ENCODE measurements at places on chromosomes 7 and 10.
A peak's percentile ranks its signal among the peaks of the same experiment; 100 is the strongest.

- no peak for DNase-seq
- no peaks in the 10 kb centered on the region for H3K4me1 ChIP-seq
- peaks cover 2% of the 10 kb centered on the region for H3K27me3 ChIP-seq
These were observed 119.8 kb upstream of the NPVF start for GRCh38 chr7:25348104-25348503.

GRCh38 chr10:102604439-102604841, 39.8 kb upstream of the TRIM8 start:
- no peaks in the 10 kb centered on the region for H3K27me3 ChIP-seq
- H3K4me3 ChIP-seq, result no peak overlapping the region
- H3K4me1 ChIP-seq, result no peaks in the 10 kb centered on the region
- no peak for DNase-seq

DNA sequence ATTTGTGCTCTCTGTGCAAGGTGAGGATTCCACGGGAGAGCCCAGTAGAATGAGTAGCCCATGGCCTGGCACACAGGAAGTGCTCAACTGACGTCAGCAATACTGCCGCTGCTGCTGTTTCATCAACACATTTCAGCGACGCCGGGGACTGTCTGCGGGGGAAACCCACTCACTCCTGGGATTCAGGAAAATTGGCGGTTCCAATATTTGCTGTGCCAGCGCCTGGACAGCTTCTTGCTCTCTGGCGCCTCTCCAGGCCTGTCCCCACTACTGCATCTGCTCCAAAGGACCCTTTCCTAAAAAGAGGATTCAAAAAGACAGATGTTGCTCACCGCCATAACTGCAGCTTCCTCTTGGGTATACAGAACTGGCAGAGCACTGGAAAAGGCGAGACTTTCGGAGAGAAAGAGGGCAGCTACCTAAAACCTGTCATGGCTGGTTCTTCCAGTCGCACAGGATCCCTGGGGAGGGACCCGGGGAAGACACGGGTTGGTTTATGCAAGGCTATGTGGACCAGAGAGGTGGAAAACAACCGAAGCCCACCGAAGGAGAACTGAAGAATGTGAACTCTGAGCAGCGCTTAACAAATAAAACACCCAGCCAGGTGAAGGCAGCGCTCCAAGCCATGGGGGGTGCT, 39.7 kb upstream of the ENO4 start:
- H3K36me3 ChIP-seq, result no peaks in the 10 kb centered on the region
- no peak for DNase-seq
- H3K4me3 ChIP-seq, result no peak overlapping the region
- H3K27me3 ChIP-seq, result no peaks in the 10 kb centered on the region
- no peaks in the 10 kb centered on the region for H3K4me1 ChIP-seq

GRCh38 chr10:44311563-44312051, 73.3 kb downstream of the CXCL12 start:
- H3K27me3 ChIP-seq, result no peaks in the 10 kb centered on the region
- no peaks in the 10 kb centered on the region for H3K36me3 ChIP-seq
- H3K27ac ChIP-seq, result no peak overlapping the region
- H3K4me3 ChIP-seq, result no peak overlapping the region
- no peaks in the 10 kb centered on the region for H3K4me1 ChIP-seq

GRCh38 chr7:143286522-143286890, 1.6 kb upstream of the CASP2 start:
- no peaks in the 10 kb centered on the region for H3K27me3 ChIP-seq
- H3K36me3 ChIP-seq, result no peaks in the 10 kb centered on the region
- no peaks in the 10 kb centered on the region for H3K4me1 ChIP-seq

DNA sequence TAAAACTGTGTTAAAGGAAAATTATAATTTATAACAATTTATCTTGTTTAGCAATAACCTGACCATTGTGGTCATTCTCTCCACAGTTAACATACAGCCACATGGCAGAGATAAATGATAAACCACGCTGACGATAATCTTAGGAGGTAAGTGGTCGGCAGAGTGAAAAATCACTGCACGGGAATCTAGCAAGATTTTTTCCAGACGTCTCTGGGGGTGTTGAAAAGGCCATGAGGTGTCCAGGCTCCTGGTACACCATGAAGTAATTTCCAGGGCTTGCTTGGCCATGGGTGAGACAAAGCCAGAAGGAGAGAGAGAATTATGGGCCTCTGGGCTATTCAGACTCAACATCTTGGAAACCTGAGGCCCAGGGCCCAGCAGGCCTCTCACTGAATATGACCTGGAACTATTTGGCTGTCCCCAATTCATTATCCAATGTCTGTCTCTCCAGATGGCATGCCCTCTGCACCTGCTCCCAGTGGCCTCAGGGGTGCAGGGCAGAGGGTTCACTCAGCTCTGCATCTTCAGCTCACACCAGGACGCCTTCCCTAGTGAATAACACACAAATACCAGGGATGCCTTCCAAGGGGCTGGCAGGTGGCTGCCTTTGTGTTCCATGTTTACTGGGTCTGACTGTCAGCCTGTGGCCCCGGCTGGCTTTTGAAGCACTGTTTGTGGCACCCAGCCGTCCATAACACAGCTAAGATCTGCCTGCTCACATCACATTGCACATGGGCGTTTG, 590.4 kb upstream of the PFKP start:
- H3K4me1 ChIP-seq, result no peaks in the 10 kb centered on the region
- no peaks in the 10 kb centered on the region for H3K27me3 ChIP-seq
- DNase-seq, result no peak
- no peak overlapping the region for H3K27ac ChIP-seq
- no peak overlapping the region for H3K4me3 ChIP-seq

DNA sequence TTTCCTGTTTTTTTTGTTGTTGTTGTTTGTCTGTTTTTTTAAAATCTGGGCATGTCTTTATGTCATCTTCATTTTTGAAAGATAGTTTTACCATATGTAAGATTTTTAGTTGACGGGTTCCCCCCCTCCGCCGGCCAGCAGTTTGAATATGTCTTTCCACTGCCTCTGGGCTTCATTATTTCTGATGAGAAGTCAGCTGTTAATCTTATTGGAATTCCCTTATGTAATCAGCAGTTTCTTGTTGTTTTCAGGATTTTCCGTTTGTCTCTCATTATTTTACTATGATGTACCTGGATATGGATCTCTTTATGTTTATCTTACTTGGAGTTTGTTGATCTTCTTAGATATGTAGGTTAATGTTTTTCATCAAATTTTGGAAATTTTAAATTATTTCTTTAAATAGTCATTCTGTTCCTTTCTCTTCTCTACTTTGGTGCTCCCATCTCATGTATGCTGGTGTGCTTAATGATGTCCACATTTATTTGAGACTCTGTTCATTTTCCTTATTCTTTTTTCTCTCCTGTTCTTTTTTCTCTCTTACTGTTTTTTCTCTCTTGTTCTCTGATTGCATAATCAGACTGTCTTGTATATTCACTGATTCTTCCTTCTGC, 9.7 kb downstream of the EXOC6 start:
- no peaks in the 10 kb centered on the region for H3K27me3 ChIP-seq
- H3K4me3 ChIP-seq, result no peak overlapping the region
- DNase-seq, result no peak
- H3K27ac ChIP-seq, result no peak overlapping the region
- H3K4me1 ChIP-seq, result no peaks in the 10 kb centered on the region

GRCh38 chr10:1199897-1200721, 143.9 kb downstream of the WDR37 start:
- no peaks in the 10 kb centered on the region for H3K27me3 ChIP-seq
- no peaks in the 10 kb centered on the region for H3K4me1 ChIP-seq

- DNase-seq, result no peak
- H3K36me3 ChIP-seq, result no peaks in the 10 kb centered on the region
- no peak overlapping the region for H3K27ac ChIP-seq
- H3K27me3 ChIP-seq, result no peaks in the 10 kb centered on the region
- no peak overlapping the region for H3K4me3 ChIP-seq
These were observed 503.5 kb downstream of the KIF20B start for GRCh38 chr10:90204956-90205314.

- no peaks in the 10 kb centered on the region for H3K27me3 ChIP-seq
- H3K4me1 ChIP-seq, result no peaks in the 10 kb centered on the region
- H3K36me3 ChIP-seq, result no peaks in the 10 kb centered on the region
- no peak overlapping the region for H3K27ac ChIP-seq
These were observed 72.6 kb upstream of the LSM8 start for GRCh38 chr7:118111347-118111746.

GRCh38 chr10:130806426-130806825, 505.1 kb downstream of the TCERG1L start:
- H3K27ac ChIP-seq, result no peak overlapping the region
- no peaks in the 10 kb centered on the region for H3K4me1 ChIP-seq
- no peaks in the 10 kb centered on the region for H3K36me3 ChIP-seq
- H3K4me3 ChIP-seq, result no peak overlapping the region
- H3K27me3 ChIP-seq, result no peaks in the 10 kb centered on the region

- H3K27ac ChIP-seq, result no peak overlapping the region
- no peaks in the 10 kb centered on the region for H3K4me1 ChIP-seq
- peaks cover 3% of the 10 kb centered on the region for H3K36me3 ChIP-seq
- H3K27me3 ChIP-seq, result no peaks in the 10 kb centered on the region
These were observed 85.1 kb downstream of the MYOF start for GRCh38 chr10:93397020-93397419.

- H3K27me3 ChIP-seq, result no peaks in the 10 kb centered on the region
- H3K4me3 ChIP-seq, result no peak overlapping the region
- DNase-seq, result no peak
- no peak overlapping the region for H3K27ac ChIP-seq
These were observed 106.4 kb upstream of the DNAJB12 start for GRCh38 chr10:72461085-72461484.

DNA sequence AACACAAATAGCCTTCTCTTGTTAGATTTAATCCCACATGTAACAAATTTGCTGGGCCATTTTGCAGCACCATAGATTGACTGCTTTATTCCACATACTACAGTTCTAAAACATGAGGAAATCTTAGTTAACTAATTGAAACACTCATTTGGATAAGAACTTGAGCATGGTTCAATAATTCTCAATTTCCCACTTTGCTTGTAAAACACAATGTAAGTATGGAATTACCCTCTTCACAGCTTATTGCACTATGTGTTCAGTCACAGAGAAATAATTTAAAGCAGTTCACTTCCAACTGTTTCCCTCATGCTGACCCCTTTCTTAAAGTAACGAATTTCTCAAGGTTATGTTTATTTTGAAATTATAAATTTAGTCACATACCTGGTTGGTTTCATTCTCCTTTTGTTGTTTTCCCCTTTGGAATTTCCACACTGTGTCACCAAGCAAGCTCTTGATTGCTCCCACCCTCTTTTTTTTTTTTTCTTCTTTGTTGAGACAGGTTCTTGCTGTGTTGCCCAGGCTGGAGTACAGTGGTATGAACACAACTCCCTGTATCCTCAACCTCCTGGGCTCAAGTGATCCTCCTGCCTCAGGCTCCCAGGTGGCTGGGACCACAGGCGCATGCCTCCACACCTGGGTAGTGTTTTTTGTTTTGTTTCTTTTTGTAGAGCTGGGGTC, 425.4 kb downstream of the EXOC4 start:
- no peaks in the 10 kb centered on the region for H3K27me3 ChIP-seq
- H3K36me3 ChIP-seq, result no peaks in the 10 kb centered on the region
- no peak for DNase-seq
- no peak overlapping the region for H3K4me3 ChIP-seq

DNA sequence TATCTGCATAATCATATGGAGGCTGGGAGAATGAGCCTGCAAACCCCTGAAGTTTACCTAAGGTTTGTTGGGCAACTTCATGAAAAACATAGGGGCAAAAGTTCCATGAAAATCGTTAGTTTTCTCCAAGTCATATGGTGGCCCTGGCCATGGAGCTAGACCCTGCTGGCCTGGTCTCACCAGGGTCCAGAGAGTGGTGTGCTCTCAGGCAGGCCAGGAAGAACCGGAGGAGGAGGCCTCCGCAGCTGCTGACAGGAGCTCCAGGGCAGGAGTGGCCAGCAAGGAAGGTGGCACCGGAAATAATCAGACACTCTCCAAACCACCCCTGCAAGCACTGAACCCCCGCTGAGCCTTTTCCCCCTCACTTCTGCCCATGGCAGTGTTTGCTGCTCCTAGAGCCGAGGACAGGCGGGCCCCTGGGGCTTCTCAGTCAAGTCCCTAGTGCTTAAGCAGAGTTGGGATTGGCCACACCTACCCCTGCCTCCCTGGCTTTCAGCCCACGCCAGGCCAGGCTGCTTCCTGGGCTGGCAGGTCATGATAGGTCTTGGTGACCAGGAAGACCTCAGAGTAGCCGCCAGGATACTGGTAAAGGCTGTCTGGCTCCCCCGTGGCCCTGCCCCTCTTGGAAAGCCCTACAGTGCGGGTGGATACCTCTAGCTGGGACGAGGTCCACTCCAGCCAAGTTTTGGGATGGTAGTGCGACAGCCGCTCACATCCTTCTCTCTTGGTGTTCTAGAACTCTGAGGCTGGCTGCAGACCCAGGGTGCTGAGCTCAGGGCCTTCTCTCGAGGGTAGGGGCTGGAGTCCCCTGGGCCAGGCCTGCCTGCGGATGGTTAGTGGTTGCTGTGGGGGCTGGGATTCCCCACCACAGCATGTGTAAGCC, 242.8 kb downstream of the MGMT start:
- H3K4me1 ChIP-seq, result no peaks in the 10 kb centered on the region
- no peak overlapping the region for H3K27ac ChIP-seq
- H3K36me3 ChIP-seq, result no peaks in the 10 kb centered on the region
- no peak overlapping the region for H3K4me3 ChIP-seq
- DNase-seq, result no peak

GRCh38 chr10:50316695-50317648, 65.7 kb upstream of the ASAH2 start:
- no peak overlapping the region for H3K4me3 ChIP-seq
- no peaks in the 10 kb centered on the region for H3K36me3 ChIP-seq
- H3K27ac ChIP-seq, result no peak overlapping the region
- H3K27me3 ChIP-seq, result no peaks in the 10 kb centered on the region
- DNase-seq, result no peak

DNA sequence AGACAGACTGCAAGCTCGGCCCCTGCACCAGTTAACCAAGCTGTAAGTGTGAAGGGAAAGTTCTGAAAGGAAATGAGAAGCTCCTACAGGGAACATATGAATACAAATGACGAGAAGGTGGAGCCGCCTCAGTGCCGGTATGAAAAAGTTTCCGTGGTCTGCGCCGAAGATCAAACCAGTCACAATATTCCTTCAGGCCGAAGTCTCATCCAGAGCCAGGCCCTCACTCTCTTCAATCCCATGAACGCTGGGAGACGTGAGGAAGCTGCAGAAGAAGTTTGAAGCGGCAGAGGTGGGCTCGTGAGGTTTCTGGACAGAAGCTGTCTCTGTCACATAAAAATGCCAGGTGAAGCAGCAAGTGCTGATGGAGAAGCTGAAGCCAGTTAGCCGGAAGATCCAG, 71.9 kb downstream of the CFAP46 start:
- H3K27me3 ChIP-seq, result no peaks in the 10 kb centered on the region
- DNase-seq, result peak; percentile 15
- no peaks in the 10 kb centered on the region for H3K36me3 ChIP-seq
- no peak overlapping the region for H3K27ac ChIP-seq

- no peaks in the 10 kb centered on the region for H3K27me3 ChIP-seq
- no peak overlapping the region for H3K4me3 ChIP-seq
- no peaks in the 10 kb centered on the region for H3K36me3 ChIP-seq
These were observed 446.2 kb downstream of the ADRA2A start for GRCh38 chr10:111523016-111523415.

- H3K36me3 ChIP-seq, result no peaks in the 10 kb centered on the region
- H3K4me3 ChIP-seq, result no peak overlapping the region
- H3K27ac ChIP-seq, result no peak overlapping the region
- H3K4me1 ChIP-seq, result no peaks in the 10 kb centered on the region
- no peak for DNase-seq
- no peaks in the 10 kb centered on the region for H3K27me3 ChIP-seq
These were observed 21.8 kb upstream of the ITPRID1 start for GRCh38 chr7:31492086-31492485.
